H4 (cell line): ENCODE measurements at places on chromosomes 1 and 21. TPM values are rescaled to one million over a fixed set of nuclear protein-coding genes. Genes with fewer than 3 reads are reported as not detected.

Gene LAPTM5
- 0.10 TPM in 1 of 2 replicates, not detected in the other for total RNA-seq

Gene EPB41
- 26.2 and 26.9 TPM in 2 replicates for total RNA-seq

Gene HSPB7
- total RNA-seq: not detected in 2 replicates

Gene RHBG
- total RNA-seq: 0.06 TPM in 1 of 2 replicates, not detected in the other

Gene NPHS2
- not detected in 2 replicates for total RNA-seq

Gene S100A7
- total RNA-seq: not detected in 2 replicates

Gene AGT
- 66.1 and 72.7 TPM in 2 replicates for total RNA-seq

Gene CPT2
- total RNA-seq: 23.3 and 30.6 TPM in 2 replicates

Gene TGFB2
- 14.7 and 18.7 TPM in 2 replicates for total RNA-seq

Gene IL24
- total RNA-seq: 1.1 TPM in 1 of 2 replicates, not detected in the other

Gene PLA2G2D
- not detected in 2 replicates for total RNA-seq

Gene ANKRD34A
- total RNA-seq: 0.54 and 0.70 TPM in 2 replicates

Gene ALG14
- 1.4 and 1.7 TPM in 2 replicates for total RNA-seq

Gene ALX3
- total RNA-seq: not detected in 2 replicates

Gene TTLL7
- total RNA-seq: 5.9 and 9.0 TPM in 2 replicates

Gene VAMP4
- 7.4 and 9.5 TPM in 2 replicates for total RNA-seq

Gene EXTL1
- not detected in 2 replicates for total RNA-seq

Gene PTCH2
- 0.10 TPM in 1 of 2 replicates, not detected in the other for total RNA-seq

Gene C1orf74
- 5.0 and 6.1 TPM in 2 replicates for total RNA-seq

Gene CELA3A
- total RNA-seq: not detected in 2 replicates

Gene ATP1A2
- 0.10 TPM in 1 of 2 replicates, not detected in the other for total RNA-seq

Gene EFCAB7
- 8.9 and 9.8 TPM in 2 replicates for total RNA-seq

Gene PRR9
- not detected in 2 replicates for total RNA-seq

Gene OLIG2
- 1.5 and 1.7 TPM in 2 replicates for total RNA-seq

Gene SEC16B
- total RNA-seq: 0.04 and 0.27 TPM in 2 replicates

Gene NMNAT2
- 0.14 and 1.4 TPM in 2 replicates for total RNA-seq

Gene LCE2A
- total RNA-seq: not detected in 2 replicates

Gene MFSD2A
- 8.5 and 9.5 TPM in 2 replicates for total RNA-seq

Gene PEX14
- 9.3 and 14.0 TPM in 2 replicates for total RNA-seq

Gene CASQ2
- total RNA-seq: not detected in 2 replicates

Gene OR14I1
- total RNA-seq: not detected in 2 replicates

Gene CHAF1B
- 12.4 and 19.2 TPM in 2 replicates for total RNA-seq

Gene TBX19
- total RNA-seq: 0.17 TPM in 1 of 2 replicates, not detected in the other

Gene VASH2
- total RNA-seq: 0.31 and 2.5 TPM in 2 replicates

Gene NBPF10
- 0.35 and 0.54 TPM in 2 replicates for total RNA-seq

Gene EPHA10
- total RNA-seq: not detected in 2 replicates

Gene GJA4
- not detected in 2 replicates for total RNA-seq

Gene ST6GALNAC5
- total RNA-seq: 0.25 and 2.2 TPM in 2 replicates

Gene RORC
- total RNA-seq: 0.60 and 1.2 TPM in 2 replicates

Gene ITLN1
- total RNA-seq: not detected in 2 replicates

Gene RYR2
- 1.4 and 1.7 TPM in 2 replicates for total RNA-seq

Gene MYOM3
- not detected in 2 replicates for total RNA-seq

Gene ZNF593OS
- not detected in 2 replicates for total RNA-seq

Gene SPATA1
- total RNA-seq: 0.17 TPM in 1 of 2 replicates, not detected in the other

Gene HAO2
- not detected in 2 replicates for total RNA-seq

Gene RGS16
- total RNA-seq: 0.04 TPM in 1 of 2 replicates, not detected in the other

Gene CELA2B
- total RNA-seq: not detected in 2 replicates

Gene PRPF38B
- 5.3 and 7.6 TPM in 2 replicates for total RNA-seq

Gene DNAI4
- total RNA-seq: 0.31 and 0.89 TPM in 2 replicates

Gene SPRR1A
- total RNA-seq: not detected in 2 replicates

Gene MCL1
- total RNA-seq: 95.2 and 98.6 TPM in 2 replicates

Gene MARK1
- total RNA-seq: 3.8 and 4.0 TPM in 2 replicates

Gene HSD3B2
- total RNA-seq: not detected in 2 replicates

Gene C4BPB
- total RNA-seq: not detected in 2 replicates

Gene ZFP69B
- 3.5 and 5.2 TPM in 2 replicates for total RNA-seq

Gene FLG2
- total RNA-seq: not detected in 2 replicates
